ENCODE measurements at places on chromosomes 12 and 14. TPM values are rescaled to one million over a fixed set of nuclear protein-coding genes. Genes with fewer than 3 reads are reported as not detected.

- H3K4me1 ChIP-seq: peaks cover 27% of the 10 kb centered on the region
- H3K4me3 ChIP-seq: no peak overlapping the region
- no peaks in the 10 kb centered on the region for H3K36me3 ChIP-seq
- DNase-seq: no peak
- H3K27me3 ChIP-seq: no peaks in the 10 kb centered on the region
These were observed 15.7 kb downstream of the FAR2 start for GRCh38 chr12:29164477-29165393.

DNA sequence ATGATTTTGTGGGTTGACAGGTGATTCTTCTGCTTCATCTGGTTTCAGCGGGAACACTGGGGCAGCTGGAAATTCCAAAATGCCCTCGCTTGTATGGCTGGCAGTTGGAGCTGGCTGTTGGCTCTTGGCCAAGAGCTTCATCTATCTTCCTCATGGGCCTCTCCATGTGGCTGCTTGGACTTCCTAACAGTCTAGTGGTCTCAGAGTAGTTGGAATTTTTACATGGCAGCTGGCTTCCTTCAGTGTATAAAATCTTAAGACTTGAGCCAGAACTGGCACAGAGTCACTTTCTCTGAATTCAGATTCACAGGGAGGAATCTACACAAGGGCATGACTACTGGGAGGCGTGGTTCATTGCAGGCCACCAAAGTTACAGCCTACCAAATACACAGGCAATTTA is 204.9 kb upstream of the RMST start:
- H3K27ac ChIP-seq: no peak overlapping the region
- H3K27me3 ChIP-seq: no peaks in the 10 kb centered on the region
- H3K4me3 ChIP-seq: no peak overlapping the region
- no peaks in the 10 kb centered on the region for H3K36me3 ChIP-seq
- H3K4me1 ChIP-seq: no peaks in the 10 kb centered on the region

GRCh38 chr12:132566516-132567131 is 43.8 kb downstream of the LRCOL1 start:
- H3K27ac ChIP-seq: no peak overlapping the region
- H3K4me3 ChIP-seq: no peak overlapping the region
- DNase-seq: no peak
- no peaks in the 10 kb centered on the region for H3K27me3 ChIP-seq

DNA sequence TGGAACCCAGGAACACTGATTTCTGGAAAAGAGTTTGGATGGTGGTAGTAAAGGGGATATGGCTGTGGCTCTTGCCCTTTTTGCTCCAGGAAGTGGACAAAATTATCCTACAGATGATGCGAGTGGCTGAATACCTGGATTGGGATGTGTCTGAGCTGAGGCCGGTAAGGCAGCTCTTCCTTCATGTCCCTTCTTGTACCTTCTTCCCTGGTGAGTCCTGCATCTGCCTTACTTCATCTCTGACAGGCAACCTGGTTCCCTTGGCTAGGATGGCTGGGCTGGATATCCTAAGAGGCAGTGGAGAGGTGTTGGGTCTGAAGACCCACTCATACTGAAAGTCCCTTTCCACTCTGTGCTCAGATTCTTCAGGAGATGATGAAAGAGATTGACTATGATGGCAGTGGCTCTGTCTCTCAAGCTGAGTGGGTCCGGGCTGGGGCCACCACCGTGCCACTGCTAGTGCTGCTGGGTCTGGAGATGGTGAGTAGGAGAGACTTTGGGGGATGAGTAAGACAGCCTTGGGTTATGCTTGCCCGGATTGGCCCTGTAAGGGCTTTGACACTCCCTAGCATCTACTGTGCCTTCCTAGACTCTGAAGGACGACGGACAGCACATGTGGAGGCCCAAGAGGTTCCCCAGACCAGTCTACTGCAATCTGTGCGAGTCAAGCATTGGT is 8.0 kb downstream of the DGKA start:
- H3K4me3 ChIP-seq: no peak overlapping the region
- H3K27me3 ChIP-seq: no peaks in the 10 kb centered on the region
- H3K36me3 ChIP-seq: no peaks in the 10 kb centered on the region
- no peak for DNase-seq
- H3K4me1 ChIP-seq: peaks cover 3% of the 10 kb centered on the region
- H3K27ac ChIP-seq: peak overlapping the region; percentile 72

DNA sequence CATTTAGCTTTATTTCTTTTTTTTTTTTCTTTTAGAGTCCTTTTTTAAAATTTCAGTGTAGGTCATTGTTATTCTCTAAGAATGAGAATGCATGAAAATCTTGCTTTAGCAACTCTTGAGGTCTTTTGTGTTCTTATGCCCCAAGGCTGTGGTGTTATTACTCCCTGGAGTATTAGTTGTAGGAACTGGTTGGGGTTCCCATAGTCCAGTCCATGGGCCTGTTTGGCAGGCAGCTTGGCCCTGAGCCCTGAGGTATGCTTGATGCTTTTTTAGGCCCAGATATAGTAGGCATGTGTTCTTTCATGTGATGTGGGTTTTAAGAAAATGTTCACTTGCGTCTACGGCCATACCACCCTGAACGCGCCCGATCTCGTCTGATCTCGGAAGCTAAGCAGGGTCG is 1.6 kb downstream of the FAM234B start:
- no peak for DNase-seq
- peaks cover 11% of the 10 kb centered on the region for H3K4me1 ChIP-seq
- H3K27me3 ChIP-seq: peaks cover 76% of the 10 kb centered on the region
- no peak overlapping the region for H3K4me3 ChIP-seq

GRCh38 chr14:76929927-76930326 is 98.6 kb downstream of the IRF2BPL start:
- no peaks in the 10 kb centered on the region for H3K27me3 ChIP-seq
- H3K4me1 ChIP-seq: no peaks in the 10 kb centered on the region
- H3K36me3 ChIP-seq: no peaks in the 10 kb centered on the region
- no peak overlapping the region for H3K4me3 ChIP-seq
- H3K27ac ChIP-seq: no peak overlapping the region

DNA sequence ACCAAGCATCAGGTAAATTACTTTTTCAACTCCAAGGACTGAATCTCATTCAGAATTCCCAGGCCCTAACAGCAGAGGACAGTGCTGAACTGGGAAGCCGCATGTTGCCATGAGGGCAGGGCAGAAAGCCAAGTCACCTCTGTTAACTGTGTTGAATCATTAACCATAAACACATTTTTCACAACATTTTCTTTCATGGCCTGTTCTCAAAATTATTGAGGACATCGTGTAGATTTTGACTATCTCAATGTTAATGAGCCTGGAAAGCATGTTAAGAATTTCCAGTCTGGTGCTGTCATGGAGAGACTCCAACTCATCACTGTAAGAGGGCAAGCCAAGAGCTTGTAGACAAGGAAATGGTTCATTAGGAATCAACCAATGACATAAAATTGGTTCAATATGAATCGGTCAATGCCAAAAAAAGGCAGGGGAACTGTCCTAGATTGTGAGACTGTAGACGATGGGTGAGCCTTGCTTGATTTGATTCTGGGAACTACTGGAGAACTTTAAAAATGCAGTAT is 33.7 kb downstream of the CPM start:
- H3K27me3 ChIP-seq: no peaks in the 10 kb centered on the region
- peak; percentile 75 for DNase-seq
- peak overlapping the region; percentile 17 for H3K27ac ChIP-seq
- H3K4me3 ChIP-seq: no peak overlapping the region
- H3K4me1 ChIP-seq: peaks cover 12% of the 10 kb centered on the region
- no peaks in the 10 kb centered on the region for H3K36me3 ChIP-seq

DNA sequence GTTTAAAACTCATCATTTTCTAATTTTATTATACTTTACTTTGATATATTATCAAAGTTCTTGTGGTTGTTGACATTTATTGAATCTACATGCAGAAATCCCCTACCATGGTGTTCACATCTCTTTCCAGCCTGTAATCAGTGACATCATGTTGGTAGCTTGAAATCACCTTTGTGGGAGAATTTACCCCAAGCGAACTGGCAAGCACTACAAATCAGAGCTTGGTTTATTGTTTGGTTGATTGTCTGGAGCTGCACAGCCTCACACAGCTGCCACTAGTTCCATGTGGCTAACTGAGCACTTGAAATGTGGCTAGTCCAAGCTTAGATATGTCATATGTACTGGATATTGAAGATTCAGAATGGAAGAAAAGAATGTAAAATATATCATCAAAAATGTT is 15.4 kb upstream of the KRT5 start:
- no peaks in the 10 kb centered on the region for H3K4me1 ChIP-seq
- H3K36me3 ChIP-seq: no peaks in the 10 kb centered on the region
- no peak overlapping the region for H3K27ac ChIP-seq
- H3K27me3 ChIP-seq: no peaks in the 10 kb centered on the region
- no peak overlapping the region for H3K4me3 ChIP-seq
- no peak for DNase-seq

- no peaks in the 10 kb centered on the region for H3K27me3 ChIP-seq
- DNase-seq: no peak
- H3K27ac ChIP-seq: no peak overlapping the region
- no peak overlapping the region for H3K4me3 ChIP-seq
These were observed 12.0 kb upstream of the STXBP6 start for GRCh38 chr14:25062022-25062321.

- H3K27ac ChIP-seq: peak overlapping the region; percentile 59
- H3K4me3 ChIP-seq: no peak overlapping the region
- H3K36me3 ChIP-seq: no peaks in the 10 kb centered on the region
- no peaks in the 10 kb centered on the region for H3K27me3 ChIP-seq
These were observed 156.6 kb downstream of the DAD1 start for GRCh38 chr14:22432348-22432976.

GRCh38 chr12:61808856-61809255 is 451.3 kb upstream of the USP15 start:
- no peak for DNase-seq
- no peak overlapping the region for H3K27ac ChIP-seq
- no peaks in the 10 kb centered on the region for H3K27me3 ChIP-seq
- H3K4me3 ChIP-seq: no peak overlapping the region
- no peaks in the 10 kb centered on the region for H3K36me3 ChIP-seq

DNA sequence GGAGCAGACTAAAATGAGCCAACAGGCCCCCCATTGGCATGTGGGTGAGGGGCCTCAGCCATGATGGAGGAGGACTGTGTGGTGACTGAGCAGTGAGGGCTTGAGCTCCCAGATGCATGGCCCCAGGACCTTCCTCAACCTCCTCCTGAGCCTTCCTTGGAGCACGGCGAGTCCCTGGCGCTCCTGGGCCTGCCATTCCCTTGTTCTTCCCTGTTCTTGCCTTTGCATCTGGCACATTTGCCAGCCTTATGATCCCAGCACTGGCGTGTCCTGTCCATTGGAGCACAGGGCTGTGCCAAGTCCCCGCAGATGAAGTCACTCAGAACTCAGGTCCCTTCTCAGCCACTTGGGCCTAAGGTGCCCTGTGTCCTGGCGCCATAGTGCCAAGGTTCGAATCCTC is 40.3 kb upstream of the MEG3 start:
- no peak for DNase-seq
- no peak overlapping the region for H3K27ac ChIP-seq
- H3K27me3 ChIP-seq: no peaks in the 10 kb centered on the region
- H3K4me1 ChIP-seq: no peaks in the 10 kb centered on the region
- no peaks in the 10 kb centered on the region for H3K36me3 ChIP-seq

DNA sequence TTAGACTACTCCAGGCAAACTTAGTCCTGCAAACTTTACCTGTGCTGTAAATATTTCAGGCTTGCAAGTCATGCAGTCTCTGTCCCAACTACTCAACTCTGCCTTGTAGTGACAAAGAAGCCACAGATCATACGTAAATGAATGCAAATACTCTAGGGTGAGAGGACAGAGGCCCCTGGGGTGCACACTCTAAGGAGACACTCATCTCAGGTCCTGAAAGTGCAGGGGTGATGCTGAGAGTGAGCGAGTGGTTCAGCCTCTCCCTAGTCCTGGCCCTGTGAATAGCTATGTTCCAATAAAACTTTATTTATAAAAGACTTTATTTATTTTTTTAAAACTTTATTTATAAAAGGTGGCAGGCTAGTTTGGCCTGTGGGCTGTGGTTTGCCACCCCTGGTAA is 34.9 kb downstream of the HCAR2 start:
- no peak overlapping the region for H3K4me3 ChIP-seq
- no peaks in the 10 kb centered on the region for H3K4me1 ChIP-seq
- no peaks in the 10 kb centered on the region for H3K27me3 ChIP-seq

GRCh38 chr14:71206123-71206522 is 298.9 kb downstream of the PCNX1 start:
- H3K27me3 ChIP-seq: no peaks in the 10 kb centered on the region
- DNase-seq: no peak
- no peak overlapping the region for H3K4me3 ChIP-seq
- no peak overlapping the region for H3K27ac ChIP-seq
- no peaks in the 10 kb centered on the region for H3K4me1 ChIP-seq
- no peaks in the 10 kb centered on the region for H3K36me3 ChIP-seq

- H3K27ac ChIP-seq: no peak overlapping the region
- DNase-seq: no peak
- no peaks in the 10 kb centered on the region for H3K27me3 ChIP-seq
- no peaks in the 10 kb centered on the region for H3K36me3 ChIP-seq
- no peak overlapping the region for H3K4me3 ChIP-seq
These were observed 74.8 kb downstream of the KIF21A start for GRCh38 chr12:39368096-39368495.

The TMCC3 gene
- 69.2 TPM for total RNA-seq

The GPRC5D gene
- 0.48 TPM for total RNA-seq

The TAS2R7 gene
- total RNA-seq: not detected

The TMPRSS12 gene
- total RNA-seq: not detected

The ACSS3 gene
- total RNA-seq: 9.2 TPM

The CEBPE gene
- not detected for total RNA-seq

The NEUROD4 gene
- total RNA-seq: not detected
